T-helper 1 cell (primary cell): ENCODE measurements at places on chromosomes 6 and 20.

- DNase-seq, result no peak
These were observed 133.1 kb upstream of the PRDM1 start for GRCh38 chr6:105952772-105953690.

DNA sequence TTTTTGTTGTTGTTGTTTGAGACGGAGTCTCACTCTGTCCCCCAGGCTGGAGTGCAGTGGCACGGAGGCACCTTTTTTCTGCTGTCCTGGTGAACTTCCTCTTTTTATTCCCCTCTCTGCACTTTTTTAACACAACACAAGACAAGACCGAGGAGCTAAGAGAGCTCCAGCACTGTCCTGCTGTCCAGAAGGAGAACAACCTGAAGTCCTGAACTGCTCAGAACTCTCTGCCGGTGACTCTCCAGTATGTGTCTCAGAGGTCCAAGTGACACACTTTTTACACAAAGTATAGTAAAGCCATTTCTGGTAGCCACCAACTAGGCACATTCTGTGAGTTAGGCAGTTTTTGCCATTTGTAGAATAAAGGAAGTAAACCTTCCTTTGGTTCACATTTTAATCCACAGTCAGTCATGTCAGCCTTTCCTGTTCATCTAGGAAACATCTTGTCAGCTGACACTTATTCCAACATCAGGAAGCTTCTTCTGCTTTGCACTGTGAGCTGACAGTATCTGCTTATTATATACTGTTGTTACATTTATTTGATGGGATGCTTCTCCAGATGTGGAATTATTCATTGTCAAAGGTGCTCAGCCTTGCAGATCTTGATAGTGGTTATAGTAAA lies 28.1 kb upstream of the TXNDC5 start:
- DNase-seq, result no peak

DNA sequence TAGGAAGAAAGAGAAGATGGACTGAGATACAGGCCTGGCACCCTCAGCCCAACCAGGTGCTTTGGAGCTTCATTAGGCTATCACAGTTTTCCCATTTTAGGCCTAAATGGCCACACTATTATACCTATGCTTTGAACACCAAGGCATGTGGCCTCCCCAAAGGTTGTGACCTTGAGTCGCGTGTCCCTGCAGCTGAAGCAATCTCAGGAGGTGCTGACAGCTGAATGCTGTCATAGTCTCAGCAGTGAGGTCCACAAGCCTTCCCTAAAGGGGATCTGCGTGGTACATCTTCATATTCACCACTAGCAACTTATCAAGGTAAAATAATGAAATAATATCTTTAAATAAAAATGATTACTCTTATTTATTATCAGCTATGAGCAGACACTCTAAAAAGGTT lies 707.9 kb upstream of the NRSN1 start:
- DNase-seq, result no peak

DNA sequence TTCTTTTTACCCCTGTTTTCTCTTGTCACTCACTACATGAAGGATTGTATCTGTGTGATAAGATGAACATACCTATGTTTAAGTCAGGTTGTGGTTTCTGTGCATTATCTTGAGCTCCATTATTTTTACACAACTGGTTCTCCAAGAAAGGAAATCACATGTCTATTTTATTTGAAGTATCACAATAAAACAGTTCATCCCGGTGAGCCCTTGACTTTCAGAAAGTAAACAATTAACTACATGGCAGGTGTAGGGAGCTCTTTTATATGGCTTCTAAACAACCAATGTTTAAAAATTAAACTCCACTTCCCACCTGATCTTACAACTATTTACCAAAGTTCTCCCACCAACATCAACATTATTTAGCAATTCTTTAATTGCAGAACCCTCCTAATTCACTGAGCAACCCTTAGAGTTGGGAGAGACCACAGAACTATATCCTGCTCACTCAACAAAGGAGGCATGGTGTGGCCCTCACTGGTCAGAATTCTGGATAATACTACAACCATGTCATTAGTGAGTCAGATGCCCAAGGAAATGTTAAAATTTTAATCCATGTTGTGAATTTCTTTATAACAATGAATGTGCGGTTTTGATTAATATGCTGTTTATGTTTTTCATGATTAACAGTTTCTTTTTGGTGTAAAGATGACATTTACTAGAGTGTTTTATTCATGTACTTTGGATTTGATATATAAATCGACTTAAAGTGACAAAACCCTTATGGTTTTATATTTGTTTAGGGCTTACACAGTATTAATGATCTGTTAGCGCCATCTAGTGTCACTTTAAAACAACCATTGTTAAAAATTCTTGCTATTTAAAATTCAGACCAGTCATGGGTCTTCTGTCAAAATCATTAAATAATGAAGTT lies 50.0 kb upstream of the SCGN start:
- DNase-seq, result peak; percentile 46

- DNase-seq, result no peak
These were observed 193.2 kb upstream of the MYLIP start for GRCh38 chr6:15935661-15936060.

- DNase-seq, result no peak
These were observed 54.1 kb downstream of the RREB1 start for GRCh38 chr6:7161845-7162244.

- DNase-seq, result no peak
These were observed 227.4 kb upstream of the PLN start for GRCh38 chr6:118320652-118321051.

DNA sequence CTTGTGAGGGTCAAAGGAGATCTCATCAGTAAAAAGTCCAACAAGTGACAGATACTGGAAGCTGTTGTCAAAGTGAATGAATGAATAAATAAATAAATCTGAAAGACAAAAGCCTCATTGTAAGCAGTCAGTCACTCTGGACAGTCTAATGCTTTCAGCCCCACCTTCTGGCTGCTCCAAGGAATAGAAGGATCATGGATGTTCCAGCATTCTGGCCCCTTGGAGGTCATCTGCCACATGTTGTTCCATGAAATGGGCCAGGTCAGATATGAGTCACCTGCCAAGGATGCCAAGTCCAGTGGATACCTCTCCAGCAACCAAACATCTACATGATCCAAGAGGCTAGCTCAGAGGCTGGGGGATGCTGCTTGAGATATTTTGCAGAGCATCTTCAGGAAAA lies 185.6 kb downstream of the BMP7 start:
- DNase-seq, result no peak

GRCh38 chr6:26743941-26744699 lies 84.6 kb upstream of the ZNF322 start:
- no peak for DNase-seq

DNA sequence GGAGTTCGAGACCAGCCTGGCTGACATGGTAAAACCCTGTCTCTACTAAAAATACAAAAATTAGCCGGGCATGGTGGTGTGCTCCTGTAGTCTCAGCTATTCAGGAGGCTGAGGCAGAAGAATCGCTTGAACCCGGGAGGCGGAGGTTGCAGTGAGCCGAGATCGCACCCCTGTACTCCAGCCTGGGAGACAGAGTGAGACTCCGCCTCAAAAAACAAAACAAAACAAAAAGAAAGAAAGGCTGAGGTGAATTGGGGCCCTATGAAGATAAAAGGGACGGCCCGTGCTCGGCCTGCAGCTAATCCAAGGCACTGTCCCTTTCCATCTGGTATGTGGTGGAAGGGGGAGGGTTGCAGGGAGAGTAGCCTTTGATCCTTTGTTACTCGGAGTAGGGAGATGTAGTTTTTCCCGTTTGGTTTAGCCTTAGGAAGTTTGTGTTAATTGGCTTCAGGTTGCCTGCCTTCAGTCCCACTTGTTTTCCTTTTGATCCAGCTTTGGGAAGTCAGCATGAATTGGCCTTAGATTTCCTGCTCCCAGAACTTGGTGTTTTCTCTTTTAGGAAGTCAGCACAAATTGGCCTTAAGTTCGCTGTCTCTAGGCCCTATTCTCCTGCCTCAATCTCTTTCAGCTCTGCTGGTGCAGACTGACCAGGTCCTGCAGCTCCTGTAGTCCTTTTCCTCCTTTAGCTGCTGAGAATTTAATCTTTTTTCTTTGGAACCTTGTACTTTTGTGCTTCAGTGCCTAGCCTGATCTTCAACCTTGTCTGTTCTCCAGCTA lies 36.1 kb upstream of the PAQR8 start:
- no peak for DNase-seq

- no peak for DNase-seq
These were observed 195.0 kb upstream of the CEP162 start for GRCh38 chr6:84422380-84422968.

DNA sequence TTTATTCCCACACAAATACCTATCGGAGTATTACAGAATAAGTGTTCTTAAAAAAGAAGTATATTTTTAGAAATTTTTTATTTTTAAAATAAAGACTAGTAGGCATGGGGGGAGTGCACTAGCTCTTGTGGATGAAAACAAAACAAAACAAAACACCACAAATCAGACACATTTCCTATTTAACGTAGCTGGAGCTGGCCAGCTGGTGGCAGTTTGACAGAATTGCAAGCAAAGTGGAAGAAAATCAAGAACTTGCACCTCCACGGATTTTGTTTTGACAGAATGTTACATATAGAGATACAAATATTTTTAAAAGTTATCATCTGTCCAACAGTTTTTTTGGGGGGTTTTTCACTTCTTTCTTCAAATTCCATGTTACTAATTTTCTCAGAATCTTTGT lies 63.6 kb upstream of the SNRPB2 start:
- no peak for DNase-seq

DNA sequence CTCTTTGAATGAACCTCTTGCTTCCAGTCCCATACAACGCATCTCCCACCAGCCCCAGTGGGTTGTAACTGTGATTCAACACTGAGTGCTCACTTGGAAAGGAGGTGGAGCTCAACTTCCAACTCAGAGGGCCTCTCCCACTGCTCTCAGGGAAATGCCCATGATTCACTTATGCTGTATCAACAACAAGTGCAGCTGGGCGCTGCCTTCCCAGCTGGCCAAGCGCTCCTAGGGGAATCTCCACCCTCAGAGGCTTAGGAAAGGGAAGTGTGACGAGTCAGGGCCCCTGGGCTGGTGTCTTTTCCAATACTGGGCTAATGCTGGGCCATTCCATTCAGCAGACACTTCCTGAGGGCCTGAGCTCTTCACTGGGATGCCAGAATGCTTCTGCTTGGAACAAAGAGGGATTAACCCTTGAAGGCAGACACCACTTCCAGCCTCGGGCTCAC lies 8.1 kb upstream of the OCSTAMP start:
- DNase-seq, result peak; percentile 14
